Transverse colon (tissue), 4 donors: ENCODE measurements at places on chromosomes 5 and 9. TPM values are rescaled to one million over a fixed set of nuclear protein-coding genes. Genes with fewer than 3 reads are reported as not detected.

- no peak for DNase-seq
Observed at GRCh38 chr9:123834218-123834888, 95.6 kb downstream of the DENND1A start.

DNA sequence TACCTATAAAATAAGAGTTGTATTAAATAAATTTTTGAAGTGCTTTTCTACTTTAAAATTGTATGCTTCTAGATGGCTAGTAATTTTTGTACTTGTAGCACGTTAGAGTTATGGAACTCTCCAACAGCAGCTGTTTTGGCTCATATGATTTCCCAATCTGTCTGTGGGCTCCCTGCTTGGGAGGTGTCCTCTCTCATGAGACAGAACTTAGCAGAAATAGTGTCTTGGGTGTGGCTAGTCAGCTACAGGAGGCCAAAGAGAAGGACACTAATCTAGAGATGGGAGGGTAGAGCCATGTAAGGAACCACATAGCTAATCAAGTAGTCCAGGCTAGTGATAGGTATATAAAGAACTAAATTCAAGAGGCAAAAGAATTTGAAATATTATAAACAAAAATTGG, 78.4 kb upstream of the DAB2 start:
- DNase-seq = peak; percentile 31

GRCh38 chr5:103646698-103647614, 84.4 kb upstream of the NUDT12 start:
- no peak for DNase-seq

DNA sequence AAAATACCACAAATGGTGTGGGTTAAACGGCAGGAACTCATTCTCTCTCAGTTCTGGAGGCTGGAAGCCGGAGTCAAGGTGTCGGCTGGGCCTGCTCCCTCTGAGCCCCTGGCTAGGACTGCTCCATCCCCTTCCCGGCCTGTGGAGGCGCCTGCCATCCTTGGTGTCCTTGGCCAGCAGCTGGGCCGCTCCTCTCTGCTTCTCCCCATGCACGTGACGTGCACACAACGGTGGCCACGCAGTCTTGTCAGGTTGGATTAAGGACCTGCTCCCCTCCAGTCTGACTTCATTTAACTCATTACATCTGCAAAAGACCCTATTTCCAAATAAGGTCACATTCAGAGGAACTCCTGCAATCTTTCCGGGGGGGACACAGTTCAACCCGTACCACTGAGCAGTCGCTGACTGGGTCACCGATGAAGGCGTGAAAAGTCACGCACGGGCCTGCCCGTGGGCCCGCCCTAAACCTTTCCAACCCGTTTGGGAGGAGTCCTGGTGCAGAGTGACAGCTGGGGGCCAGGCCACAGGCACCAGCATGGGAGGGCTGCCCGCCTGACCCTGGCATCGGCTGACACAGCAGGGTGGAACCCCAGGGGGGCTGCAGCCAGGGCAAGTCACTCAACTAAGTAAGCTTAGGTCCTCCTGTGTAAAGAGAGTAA, 135.2 kb downstream of the COL23A1 start:
- DNase-seq = no peak

GRCh38 chr5:170755679-170756456, 27.7 kb upstream of the GABRP start:
- peak; percentile 52 for DNase-seq

DNA sequence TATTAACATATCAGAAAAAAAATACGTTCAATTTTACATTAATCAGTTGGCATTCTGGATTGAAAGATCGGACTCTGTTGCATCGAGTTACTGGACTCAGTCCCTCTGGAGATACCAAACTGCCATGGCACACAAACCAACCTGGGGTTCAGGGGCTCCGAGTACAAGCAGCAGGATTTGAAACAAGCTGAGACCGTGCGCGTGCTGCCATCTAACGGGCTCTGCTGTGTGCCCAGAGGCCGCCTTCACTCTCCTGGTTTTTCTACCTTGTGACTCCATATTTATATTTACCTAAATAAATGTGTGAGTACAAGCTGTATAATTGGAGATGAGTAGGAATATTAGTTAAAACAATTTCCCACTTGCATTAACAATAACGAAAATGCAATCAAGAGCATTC, 48.2 kb downstream of the ANXA1 start:
- no peak for DNase-seq

DNA sequence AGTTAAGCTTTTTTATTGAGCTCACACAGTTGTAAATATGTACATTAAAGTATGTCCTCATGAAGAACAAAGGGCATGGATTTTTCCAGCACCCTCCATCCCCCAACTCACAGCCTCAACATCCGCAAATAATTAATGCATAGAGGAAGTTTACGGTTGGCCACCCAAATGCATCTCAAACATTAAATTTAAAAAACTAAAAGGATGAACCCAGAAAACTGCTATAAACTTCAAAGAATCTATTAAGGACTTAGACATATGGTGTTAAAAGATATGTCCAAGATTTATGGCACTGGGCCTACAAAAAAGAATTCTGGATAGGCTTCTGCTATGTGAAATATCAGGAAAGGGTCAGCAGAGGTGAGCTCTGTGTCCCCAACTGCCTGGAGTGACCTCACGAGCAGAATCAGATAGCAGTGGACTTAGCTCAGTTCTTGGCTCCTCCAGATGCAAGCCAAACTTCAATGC, 54.0 kb upstream of the TNC start:
- DNase-seq = no peak

DNA sequence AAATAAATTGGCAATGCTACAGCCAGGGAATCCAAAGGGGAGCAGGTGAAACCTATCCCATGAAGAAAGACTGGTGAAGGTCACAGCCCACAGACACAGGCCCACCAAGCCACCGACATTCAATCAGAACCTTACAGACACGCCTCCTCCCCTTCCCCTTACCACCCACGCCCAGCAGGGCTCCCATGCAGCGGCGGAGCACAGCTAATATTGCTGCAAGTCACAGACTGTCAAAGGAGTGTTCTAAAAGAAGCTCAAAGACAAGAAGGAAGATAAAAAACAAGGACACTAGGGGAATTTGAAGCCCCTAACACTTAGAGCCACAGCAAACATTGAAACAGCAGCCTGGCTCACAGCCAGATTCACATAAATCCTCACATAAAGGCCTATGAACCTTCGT, 91.2 kb downstream of the MED10 start:
- no peak for DNase-seq

- no peak for DNase-seq
Observed at GRCh38 chr9:3321186-3321585, 204.6 kb downstream of the RFX3 start.

GRCh38 chr5:151684690-151685361, 1.9 kb downstream of the SPARC start:
- DNase-seq = peak; percentile 29

GRCh38 chr5:103434057-103434456, 128.5 kb downstream of the NUDT12 start:
- no peak for DNase-seq

GRCh38 chr9:133888048-133888808, 103.9 kb downstream of the VAV2 start:
- DNase-seq = no peak

DNA sequence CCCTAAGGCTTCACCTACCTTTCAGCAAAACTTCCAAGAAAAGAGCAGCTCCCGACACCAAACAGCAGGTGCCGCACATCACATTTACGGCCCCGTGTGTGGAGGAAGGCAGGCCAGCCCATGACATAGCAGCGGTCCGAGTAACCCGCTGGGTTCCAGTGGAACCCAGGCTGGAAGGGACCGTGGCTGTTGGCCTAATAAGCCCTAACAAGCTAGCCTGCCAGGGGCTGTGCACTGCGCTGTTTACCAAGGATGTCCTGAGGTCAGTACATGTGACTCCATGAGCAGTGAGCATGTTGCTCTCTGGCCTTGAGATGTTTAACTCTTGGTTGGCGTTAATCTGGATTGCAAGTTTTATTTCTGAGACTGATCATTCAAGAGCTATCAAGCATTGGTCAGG, 131.5 kb downstream of the FSTL4 start:
- DNase-seq = no peak

Gene ADAMTSL2
- 2.2 TPM for total RNA-seq

Gene CYFIP2
- 45.3 TPM for total RNA-seq

Gene ENC1
- total RNA-seq = 14.9 TPM

Gene HK3
- 6.0 TPM for total RNA-seq

Gene FOXD4L4
- total RNA-seq = 0.41 TPM
